NK-92 treated with Interleukin-12 subunit alpha and Interleukin-12 subunit beta, amount 100 ng/mL, for 24 hours (cell line): ENCODE measurements at places on chromosomes 11 and 22.

DNA sequence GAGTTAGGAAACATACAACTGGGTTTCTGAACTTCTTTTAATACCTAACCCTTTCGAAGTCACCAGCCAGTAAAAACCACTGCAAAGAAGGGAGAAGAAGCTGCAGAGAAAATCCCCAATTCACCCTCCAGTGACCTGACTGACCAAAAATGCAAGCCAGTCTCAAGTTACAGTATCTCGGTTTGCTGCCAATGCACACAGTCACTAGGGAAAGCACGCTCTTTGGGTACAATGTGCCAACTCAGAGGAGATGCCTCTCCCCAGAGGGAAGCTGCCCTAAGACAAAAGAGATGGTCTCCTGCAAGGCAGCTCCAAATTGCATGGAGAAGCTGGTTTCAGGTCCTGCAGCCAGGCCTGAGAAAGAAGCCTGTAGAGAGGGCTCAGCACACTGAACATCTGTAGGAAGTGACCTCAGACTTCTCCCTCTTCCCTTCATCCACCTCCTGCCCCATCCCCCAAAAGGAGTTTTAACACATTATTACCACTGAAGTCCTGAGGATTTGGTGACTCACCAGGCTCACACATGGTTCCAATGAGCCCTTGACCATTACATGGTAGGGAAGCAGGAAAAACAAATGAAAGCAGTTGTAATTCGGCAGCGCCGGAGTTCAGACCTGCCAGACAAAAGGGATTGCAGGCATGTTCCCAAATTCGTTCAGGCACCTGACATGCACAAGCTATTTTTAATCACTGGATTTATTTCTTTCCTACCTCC lies 90.1 kb downstream of the ETS1 start:
- DNase-seq: no peak

GRCh38 chr11:65341856-65342255 lies 8.2 kb downstream of the DPF2 start:
- no peak for DNase-seq

- no peak for DNase-seq
These were observed 15.2 kb upstream of the FCHSD2 start for GRCh38 chr11:73157101-73158010.

GRCh38 chr11:76796511-76797198 lies 13.5 kb downstream of the TSKU start:
- DNase-seq: no peak

GRCh38 chr11:13140028-13140870 lies 131.1 kb downstream of the RASSF10 start:
- DNase-seq: peak; percentile 18

DNA sequence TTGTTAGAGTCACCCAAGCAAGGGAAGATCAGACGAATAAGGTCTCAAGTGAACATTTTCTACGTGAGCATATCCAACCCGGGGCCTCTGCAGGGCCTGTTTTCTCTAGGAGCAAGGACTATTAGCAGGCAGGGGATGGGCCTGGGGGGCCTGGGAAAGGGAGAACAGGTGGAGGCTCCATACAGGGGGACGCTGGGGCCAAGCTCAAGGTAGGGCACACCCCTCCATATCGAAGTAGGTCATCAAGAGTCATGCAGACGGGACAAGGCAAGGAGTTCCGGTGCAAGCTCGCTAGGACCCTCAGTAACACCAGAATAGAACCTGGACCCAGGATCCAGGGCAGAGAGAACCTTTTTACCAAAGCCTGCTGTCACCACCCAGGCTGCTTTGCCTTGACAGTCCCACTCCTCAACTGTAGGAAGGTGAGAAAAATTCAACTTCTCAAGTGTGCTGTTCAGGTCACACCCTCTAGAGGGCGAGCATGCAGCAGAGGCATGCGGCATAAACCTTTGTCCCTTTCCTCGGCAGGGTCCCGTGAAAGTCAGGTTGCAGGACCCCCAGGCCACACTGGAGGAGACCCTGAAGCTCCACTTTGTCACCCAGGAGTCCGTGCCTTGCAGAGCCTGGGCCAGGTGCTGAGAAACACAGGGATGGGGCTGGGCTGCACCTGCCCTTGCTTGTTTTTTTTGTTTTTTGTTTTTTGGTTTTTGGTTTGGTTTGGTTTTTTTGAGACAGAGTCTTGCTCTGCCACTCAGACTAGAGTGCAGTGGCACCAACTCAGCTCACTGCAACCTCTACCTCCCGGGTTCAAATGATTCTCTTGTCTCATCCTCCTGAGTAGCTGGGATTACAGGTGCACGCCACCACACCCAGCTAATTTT lies 8.6 kb upstream of the APOBEC3B start:
- DNase-seq: peak; percentile 35

DNA sequence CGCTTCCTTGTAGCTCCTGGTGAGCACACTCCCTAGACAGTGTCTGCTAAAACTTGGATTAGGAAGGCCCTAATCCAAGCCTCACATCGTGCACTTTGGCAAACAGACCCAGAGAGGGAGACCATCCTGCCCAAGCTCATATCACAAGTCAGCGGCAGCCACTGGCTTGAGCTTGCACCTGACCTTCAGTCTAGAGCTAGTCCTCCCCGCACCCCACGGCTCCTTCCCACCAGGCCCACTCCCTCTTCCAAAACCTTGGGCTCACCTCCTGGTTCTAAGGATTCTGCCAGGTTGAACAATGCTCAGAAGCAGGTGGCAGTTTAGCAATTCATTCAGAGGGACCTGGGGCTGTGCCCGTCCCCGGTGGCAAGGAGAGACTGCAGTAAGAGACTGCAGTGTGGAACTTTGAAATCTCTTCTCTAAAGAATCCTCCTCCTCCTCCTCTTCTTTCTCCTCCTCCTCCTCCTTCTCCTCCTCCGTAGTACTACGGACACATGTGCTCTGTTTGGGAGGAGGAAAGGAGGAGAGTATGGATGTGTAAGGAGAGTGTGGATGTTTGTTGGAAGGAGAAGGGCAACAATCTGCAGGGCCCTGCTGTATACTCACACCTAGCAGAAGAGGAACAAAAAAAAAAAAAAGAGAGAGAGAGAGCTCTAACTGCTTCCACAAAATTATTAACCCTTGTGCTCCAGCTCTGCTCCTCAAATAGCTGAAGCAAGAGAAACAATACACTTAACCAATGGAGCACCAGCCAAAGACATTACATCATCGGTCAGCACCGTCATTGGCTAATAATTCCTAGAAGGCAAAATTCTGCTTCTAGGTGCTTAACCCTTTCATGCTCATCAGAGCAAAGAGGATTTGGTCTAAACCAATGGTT lies 6.0 kb downstream of the SYN3 start:
- no peak for DNase-seq

DNA sequence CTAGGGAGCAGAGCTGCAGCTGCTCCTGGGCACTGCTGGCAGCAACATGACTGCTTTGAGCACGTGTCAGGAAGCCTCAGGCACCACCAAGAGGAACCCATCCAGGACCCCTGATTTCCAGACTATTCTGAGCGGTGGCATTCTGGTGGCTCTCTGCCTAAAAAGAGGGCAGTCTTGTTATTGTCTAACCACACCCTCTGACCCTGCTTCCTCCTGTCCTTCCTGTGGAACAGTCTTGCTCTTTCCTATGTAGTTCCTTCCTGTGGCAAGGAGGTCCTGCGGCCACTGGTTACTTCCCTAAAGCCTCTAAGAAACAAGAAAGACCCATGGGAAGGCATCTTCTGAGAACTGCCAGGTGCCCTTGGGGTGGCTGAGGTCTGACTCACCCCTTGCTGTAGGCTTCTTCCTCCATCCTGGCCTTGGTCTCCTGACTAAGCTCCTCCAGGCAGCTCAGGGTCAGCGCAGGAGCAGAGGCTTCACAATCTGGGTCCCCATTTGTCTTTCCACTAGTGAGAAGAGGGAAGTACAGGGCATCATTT lies 13.1 kb upstream of the LYVE1 start:
- no peak for DNase-seq

DNA sequence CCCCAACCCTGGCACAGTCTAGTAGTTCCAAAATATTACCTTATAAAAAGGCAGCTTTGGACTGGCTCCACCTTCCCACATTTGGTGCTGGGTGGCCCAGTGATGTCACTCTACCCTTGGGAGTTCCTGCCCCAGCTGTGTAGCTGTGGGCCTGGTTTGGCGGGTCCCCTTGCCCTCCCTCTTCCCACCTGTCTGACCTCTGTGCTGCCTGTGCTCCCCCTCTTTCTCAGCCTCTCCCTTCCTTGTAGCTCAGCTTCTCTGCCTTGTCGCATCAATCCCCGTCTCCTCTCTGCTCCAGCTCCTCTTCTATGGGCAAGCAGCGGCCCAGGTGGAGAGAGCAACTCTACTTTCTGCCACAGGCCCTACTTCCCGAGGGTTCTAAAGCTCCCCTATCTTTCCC lies 54.6 kb downstream of the CHRDL2 start:
- no peak for DNase-seq

DNA sequence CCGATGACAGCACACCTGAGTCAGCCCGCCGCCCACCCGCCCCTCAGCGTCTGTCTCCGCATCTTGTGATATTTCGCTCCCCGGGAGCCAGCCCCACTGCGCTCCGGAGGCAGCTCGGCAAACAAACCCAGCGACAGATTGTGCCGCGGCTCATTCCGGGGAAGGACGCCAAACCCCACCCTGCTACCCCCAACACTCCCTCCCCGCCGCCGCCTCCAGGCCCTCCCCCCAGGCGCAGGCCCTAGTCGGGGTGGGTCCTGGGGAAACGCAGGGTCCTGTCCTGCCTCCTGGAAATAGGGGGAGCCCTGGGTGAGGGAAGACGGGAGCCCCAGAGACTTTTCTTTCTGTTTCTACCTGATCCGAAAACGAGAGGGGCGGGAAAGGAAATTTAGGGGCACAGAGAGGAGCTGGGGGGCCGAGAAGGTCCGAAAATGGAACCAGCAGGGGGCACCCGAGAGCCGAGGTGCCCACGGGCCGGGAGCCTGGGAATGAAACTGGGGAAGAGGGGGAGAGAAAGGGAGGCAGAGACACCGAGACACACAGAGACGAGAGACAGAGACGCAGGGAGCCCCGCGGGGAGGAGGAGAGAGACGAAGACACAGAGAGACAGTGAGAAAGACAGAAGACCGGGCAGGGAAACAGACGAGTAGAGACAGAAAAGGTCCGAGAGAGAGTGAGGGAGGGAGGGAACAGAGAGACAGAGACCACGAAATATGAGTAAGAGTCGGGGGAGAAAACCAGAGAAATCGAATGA lies 1.7 kb upstream of the RTN4RL2 start:
- peak; percentile 6 for DNase-seq

DNA sequence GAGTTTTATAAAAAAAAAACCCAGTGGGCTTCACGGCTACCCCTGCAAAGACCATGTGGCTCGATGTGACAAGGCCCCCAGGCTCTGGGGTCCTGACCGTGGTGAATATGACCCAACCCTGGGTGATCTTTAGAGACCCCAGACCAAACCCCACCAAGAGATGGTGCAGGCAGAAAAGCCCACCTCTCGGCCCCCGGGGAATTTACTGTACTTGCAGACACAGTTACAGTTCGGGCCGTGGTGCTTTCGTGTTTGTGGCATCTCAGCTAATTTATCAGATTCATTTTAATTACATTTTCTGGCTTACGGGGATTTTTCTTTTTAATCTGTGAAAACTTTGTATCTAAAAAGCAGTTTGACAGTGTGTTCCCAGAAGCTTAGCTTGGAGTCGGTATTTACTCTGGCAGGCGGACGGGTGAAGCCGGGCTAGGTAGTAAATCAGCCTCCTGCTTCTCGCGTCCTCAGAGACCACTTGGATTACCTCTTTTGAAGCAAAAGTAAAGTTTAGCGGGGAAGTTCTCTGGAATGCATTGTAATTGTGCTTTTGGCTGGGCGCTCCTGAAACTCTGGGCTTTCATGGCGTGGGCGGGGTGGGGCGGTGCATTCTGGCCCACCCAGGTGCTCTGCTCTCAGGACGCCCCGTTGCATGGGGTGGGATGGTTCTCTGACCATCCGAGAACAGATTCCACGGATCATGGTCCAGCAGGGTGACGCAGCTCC lies 25.3 kb downstream of the ANO1 start:
- no peak for DNase-seq

GRCh38 chr22:33438273-33438672 lies 380.1 kb upstream of the SYN3 start:
- DNase-seq: no peak

GRCh38 chr11:13923716-13924650 lies 38.5 kb upstream of the SPON1 start:
- no peak for DNase-seq
